Mammary epithelial cell (primary cell): ENCODE measurements at places on chromosomes 1 and 21. TPM values are rescaled to one million over a fixed set of nuclear protein-coding genes. Genes with fewer than 3 reads are reported as not detected.

DNA sequence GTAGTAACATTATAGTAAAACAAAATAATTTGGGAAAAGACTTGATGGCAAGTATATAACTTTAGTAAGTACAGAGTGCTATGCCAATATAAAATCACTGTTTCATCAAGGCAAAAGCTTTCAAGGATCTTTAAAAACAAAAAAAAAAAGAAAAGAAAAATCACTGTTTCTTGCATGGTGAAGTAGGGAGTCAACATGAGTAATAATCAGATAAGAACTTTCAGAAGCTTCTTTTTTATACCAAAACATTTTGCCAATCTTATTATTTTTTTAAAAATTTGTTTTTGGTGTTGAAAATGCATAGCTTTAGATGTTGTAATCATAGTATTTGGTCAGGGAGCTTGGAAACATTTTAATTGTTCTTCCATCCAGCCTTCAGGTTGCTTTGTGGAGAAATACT lies 37.2 kb downstream of the CAMSAP2 start:
- DNase-seq = no peak

The SLC16A4 gene
- 198 TPM for total RNA-seq

The YY1AP1 gene
- 40.2 TPM for total RNA-seq

The CYP4A11 gene
- not detected in 2 replicates for total RNA-seq
